ENCODE measurements at places on chromosomes 5 and 9.

GRCh38 chr5:83720836-83721537, at the start of gene HAPLN1:
TSS of gene HAPLN1 (minus strand) at chr5:83720855. CDS start at chr5:83673523, 47,332 bp downstream.
- no peak for DNase-seq

DNA sequence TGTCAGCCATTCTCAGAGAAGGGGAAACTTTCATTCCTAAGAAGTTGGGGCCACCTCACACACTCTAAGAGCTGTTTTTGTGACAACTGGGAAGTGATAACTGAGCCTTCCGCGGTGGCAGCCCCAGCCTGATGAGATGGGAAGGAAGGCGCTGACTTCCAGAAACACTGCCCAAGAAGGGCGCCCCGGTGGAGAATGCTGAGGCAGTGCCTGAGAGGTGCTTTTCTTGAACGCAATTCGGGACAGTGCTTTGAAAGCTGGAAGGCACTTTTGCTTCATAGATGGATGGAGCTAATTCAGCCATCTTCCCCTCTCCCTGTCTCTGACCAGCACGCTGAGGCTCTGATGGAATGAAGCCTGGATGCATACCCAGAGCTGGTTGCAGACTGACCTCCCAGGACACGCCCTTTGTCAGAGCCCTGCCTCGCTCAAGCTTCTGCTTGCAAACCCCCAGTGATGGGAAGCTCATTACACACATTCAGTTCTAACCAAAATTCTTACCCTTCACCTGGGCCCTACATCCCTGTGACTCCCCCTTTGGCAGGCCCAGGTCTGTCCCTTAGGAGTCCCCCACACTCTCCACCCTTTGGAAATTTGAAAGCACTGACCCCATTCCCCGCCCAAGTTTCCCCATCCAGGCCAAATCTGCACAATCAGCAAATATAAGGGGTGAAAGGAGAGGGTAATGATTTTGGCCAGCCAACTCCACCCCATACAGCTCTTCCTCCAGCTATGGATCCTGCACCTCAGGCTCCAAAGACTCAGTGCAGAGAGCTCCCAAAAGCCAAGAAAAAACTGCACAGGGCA, 66.6 kb upstream of the SLC25A51 start:
- DNase-seq = no peak

DNA sequence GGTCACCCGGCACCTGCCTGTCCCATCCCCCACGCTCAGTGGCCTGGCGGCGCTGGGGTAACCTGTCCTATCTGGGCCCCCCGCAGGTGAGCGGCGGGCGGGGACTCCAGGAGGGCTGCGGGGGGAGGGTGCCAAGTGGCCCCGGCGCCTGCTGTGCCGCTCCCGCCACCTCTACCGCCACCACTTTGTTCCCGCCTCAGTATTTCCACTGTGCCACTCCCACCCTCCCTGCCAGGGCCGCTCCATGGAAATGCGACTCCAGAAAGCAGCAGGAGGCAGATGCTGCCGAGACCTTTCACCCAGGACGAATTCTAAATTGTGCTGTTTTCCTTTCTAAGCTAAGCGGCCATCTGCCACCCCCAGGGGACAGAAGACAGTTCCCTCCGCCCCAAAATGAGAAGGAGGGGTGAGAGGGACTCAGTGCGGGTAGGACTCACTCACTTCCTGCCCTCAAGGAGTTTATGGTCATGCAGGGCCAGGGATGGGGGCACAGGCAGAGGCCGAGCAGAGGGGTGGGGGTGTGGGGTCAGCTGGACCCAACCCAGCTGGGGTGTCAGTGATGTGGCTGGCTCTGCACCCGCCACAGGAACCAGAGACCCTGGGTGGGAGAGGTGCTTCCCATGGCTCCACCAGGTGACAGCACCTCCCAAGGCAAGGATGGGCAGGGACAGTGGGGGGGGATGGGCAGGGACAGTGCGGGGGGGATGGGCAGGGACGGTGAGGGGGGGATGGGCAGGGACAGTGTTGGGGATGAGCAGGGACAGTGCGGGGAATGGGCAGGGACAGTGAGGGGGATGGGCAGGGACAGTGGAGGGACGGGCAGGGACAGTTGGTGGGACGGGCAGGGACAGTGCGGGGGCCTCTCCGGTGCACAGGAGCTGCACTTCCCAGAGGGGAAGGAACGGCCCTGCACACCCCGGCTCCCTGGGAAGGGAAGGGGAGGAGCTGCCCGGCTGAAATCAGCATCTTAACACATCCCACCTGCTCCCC, 17.8 kb downstream of the NOTCH1 start:
- no peak for DNase-seq

- no peak for DNase-seq
Measured at GRCh38 chr5:125575891-125576505, 829.6 kb upstream of the ZNF608 start.

DNA sequence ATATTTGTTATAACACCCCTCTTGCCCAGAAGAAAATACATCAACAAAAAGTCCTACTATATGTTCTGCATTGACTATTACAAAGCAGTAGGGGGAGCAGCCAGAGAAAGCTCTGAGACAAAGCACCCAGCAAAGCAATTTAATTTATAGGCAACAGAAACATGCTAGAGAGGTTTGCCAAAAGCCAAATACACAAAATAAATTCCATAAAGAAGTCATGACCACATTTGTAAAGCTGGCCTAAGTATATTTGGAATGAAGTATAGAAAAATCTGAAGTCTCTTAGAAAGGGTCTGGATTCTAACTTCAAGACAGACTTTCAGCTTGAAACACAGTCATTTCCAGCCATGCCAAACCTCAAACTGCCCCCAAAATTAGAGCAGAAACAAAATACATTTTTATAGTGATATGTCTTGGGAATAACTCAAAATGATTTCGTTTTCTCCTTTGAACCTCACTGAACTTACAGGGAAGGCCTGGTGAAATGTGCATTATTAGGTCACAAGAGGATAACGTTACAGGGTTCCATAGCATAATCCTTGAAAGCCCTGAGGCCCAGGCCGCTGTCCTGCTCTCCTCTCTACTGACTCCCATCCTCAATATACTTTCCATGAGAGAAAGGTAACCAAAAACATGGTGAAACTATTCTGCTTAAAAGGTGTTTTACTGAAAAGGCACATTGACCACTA, 451.8 kb downstream of the RAB3C start:
- DNase-seq = no peak
